Activated effector memory CD4-positive, alpha-beta T cell treated with anti-CD3 and anti-CD28 coated beads, Interleukin-2, amount 50 U/mL, for 16 hours (primary cell): ENCODE measurements at places on chromosomes 2 and 18.

DNA sequence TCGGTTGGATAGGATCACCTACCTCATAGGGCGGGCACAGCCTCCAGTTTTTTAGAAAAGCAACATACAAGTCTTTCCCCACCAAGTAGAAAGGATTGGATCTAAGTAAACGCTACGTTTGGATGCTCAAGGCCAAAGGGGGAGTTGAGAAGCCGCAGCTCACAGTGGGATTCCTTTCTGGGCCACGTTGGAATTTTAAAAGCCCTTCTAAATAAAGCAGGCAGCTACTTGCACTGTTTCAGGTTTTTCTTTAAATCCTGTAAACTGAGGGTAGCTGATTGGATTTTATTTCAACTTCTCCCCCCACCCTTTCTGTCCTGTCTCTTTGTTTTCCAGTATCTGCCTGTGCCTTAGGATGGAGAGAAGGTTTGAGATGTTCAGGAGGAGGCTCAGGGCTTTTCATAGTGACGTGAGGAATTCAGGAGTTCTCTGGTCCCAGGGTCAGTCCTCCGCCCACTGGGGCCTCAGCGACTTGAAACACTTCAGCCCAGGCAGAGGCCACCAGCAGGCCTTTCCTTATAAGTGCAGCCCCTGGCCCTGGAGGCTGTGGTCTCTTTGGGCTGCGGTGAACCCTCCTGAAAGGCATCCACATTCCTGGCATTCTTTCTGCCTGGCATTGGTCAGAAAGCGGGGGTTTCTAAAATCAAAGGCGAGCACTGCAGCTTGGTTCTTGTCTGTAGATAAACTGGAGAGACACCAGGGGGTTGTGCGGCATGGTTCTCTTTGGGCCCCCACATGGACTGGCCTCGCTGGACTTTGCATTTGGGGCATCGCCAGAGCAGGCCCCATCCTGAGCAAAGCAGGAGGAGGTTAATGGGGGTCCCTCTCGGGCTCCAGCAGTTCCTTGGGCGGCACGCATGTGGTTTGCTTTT is 44.5 kb downstream of the SH3BP4 start:
- no peak for DNase-seq

DNA sequence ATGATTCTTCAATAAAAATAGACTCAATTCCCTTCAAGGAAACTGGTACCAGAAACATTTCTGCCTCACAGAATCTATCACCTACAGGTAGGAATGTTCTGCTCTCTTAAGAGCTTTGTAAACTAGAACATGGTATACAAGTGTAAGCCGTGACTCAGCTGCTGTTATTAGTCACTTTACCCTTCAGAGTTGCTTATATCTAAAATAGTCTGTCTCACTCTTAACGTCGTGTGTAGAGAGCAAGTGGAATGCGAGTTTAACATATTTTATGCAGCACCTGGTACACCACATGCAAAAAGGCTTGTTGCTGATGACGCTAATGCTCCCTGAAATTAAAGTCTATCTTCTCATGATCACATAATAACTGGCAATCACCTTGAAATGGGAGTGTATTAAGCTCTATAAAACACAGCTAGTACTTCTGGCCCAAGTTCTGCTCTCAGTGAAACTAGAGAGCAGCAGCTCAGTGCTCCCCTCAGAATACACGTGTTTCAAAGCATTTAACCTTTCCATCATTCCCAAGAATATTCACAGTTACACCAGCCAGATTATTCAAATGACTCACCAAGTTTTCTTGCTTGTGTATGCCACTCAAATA is 420.0 kb downstream of the ZEB2 start:
- no peak for DNase-seq

GRCh38 chr18:67864677-67865340 is 348.3 kb upstream of the DSEL start:
- DNase-seq, result no peak

- no peak for DNase-seq
Observed at GRCh38 chr2:228417956-228418355, 236.5 kb upstream of the SPHKAP start.

DNA sequence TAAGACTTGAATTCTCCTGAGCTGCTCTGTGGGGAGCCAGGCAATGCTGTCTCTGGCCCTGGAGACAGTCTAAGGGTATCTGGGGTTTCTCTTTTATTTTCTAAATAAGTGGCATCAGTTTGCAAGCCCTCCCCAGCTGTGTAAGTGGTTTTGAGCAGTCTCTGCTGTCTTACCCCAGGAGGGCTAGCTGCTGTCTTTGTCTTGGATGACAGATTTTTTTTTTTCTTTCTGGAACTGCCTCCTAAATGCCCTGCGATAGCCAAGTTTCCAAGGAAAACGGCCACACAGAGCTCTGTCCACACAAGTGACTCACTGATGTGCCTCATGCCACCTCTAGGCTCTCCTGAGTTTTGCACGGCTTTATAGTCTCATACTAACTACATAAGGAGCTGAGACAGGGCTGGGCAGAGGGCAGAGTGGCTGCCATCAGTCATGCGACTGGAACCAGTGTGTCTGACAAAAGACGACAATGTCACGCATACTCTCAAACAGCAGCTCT is 37.2 kb upstream of the THOC1 start:
- DNase-seq, result no peak

- DNase-seq, result no peak
Observed at GRCh38 chr2:210536973-210537650, 19.3 kb upstream of the CPS1 start.

GRCh38 chr18:51617572-51618260 is 420.2 kb upstream of the MEX3C start:
- DNase-seq, result no peak
